Mesothelial cell of epicardium (in vitro differentiated cells): ENCODE measurements at places on chromosomes 13 and 19.

DNA sequence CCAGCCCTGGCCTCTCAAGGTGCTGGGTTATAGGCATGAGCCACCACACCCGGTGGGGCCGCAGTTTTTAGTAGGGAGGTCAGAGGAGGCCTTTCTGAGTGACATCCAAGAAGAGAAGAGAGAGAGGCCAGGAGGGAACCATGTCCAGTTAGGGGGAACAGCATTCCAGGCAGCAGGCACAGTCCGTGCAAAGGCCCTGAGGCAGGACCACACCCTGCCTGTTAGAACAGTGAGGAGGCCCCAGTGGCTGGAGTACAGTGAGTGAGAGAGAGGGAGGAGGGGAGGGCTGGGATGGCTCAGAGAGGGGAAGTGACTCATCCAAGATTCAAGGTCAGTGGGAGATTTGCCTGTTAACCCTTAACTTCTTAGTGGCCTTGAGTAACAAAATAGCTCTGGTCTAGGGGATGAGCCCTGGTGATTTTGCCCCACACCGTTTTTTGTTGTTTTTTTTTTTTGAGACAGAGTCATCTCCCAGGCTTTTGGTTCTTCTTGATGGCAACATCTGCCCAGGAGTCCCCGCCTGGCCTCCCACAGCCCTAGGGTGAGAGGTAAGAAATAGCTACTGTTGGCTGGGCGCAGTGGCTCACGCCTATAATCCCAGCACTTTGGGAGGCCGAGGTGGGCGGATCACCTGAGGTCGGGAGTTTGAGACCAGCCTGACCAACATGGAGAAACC lies 2.7 kb upstream of the PLIN3 start:
- DNase-seq: no peak

DNA sequence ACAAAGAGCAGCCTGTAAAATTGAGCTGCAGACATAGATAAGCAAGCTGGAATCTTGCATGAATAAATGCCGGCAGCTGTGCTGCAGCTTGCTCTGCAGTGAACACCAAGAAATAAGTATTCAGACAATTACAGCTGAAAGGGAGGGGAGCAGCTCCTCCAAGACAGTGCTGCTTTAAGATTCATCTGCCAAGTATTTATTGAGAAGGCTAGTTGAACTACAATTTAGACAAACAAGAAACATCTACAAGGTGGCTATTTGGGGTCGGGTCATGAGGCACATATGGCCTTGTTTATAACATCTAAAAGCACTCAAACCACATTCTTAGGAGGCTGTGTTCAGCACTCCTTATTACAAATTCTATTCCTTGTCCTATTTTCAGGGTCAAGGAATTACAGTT lies 34.9 kb downstream of the ZNF726 start:
- no peak for DNase-seq

GRCh38 chr13:38173403-38173802 lies 176.2 kb upstream of the UFM1 start:
- no peak for DNase-seq

- peak; percentile 69 for DNase-seq
These were observed 30.2 kb upstream of the EVI5L start for GRCh38 chr19:7799640-7800355.

DNA sequence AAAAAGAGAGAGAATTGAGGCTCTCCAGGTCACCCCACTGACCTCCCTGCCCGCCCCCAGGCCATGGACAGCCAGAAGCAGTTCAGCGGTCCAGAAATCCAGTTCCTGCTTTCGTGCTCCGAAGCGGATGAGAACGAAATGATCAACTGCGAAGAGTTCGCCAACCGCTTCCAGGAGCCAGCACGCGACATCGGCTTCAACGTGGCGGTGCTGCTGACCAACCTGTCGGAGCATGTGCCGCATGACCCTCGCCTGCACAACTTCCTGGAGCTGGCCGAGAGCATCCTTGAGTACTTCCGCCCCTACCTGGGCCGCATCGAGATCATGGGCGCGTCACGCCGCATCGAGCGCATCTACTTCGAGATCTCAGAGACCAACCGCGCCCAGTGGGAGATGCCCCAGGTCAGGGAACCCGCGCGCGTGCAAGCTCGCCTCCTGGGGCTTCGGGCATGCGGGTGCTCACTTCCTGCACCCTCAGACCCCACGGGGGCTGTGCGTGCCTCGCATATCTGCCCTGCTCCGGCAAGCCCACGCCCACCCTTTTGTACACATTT lies 56.6 kb downstream of the MAP4K1 start:
- DNase-seq: no peak

- peak; percentile 22 for DNase-seq
These were observed 231.0 kb upstream of the IRS2 start for GRCh38 chr13:110017379-110017778.

- DNase-seq: peak; percentile 100
These were observed at the start of the genes C19orf47 and PLD3 for GRCh38 chr19:40348125-40348913. C19orf47 (minus strand) TSS chr19:40348397; CDS start chr19:40341857, 6,540 bp downstream. PLD3 (plus strand) TSS chr19:40348695; CDS start chr19:40366484, 17,789 bp downstream.

DNA sequence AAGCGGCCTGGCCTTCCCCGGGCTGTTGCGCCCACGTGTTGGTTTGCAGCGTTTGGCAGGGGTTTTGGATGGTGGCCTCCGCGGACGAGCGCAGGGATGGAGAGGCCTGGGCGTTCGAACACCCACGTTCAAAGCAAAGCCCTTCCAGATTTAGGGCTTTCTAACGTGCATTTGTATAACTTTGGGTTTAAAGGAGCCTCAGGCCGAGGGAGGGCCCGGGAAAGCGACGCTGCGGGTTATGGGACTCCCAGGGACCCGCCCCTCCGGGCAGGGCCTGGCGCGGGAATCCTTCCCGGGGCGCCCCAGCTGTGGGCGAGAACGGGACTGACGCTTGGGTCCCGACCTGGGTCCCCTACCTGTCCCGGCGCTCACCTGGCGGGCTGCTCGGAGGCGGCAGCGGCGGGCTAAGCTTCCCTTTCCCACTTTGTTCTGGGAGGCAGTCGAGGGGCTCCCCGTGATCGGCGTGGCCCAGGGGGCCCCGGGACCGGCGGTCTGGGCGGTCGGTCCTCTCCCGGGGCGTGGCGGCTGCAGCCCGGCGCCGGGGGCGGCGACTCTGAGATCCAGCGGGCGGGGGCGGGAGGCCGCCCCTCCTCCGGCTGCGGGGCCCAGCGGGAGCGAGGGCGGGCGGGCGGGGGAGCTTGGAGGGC lies at the start of gene FBXO17:
Gene FBXO17 (minus strand): TSS at position 529 of the 647 bp plus-strand sequence. CDS start 25,423 bp downstream, outside the sequence.
- DNase-seq: peak; percentile 67

GRCh38 chr13:114151565-114152284 lies 19.3 kb upstream of the RASA3 start:
- no peak for DNase-seq

DNA sequence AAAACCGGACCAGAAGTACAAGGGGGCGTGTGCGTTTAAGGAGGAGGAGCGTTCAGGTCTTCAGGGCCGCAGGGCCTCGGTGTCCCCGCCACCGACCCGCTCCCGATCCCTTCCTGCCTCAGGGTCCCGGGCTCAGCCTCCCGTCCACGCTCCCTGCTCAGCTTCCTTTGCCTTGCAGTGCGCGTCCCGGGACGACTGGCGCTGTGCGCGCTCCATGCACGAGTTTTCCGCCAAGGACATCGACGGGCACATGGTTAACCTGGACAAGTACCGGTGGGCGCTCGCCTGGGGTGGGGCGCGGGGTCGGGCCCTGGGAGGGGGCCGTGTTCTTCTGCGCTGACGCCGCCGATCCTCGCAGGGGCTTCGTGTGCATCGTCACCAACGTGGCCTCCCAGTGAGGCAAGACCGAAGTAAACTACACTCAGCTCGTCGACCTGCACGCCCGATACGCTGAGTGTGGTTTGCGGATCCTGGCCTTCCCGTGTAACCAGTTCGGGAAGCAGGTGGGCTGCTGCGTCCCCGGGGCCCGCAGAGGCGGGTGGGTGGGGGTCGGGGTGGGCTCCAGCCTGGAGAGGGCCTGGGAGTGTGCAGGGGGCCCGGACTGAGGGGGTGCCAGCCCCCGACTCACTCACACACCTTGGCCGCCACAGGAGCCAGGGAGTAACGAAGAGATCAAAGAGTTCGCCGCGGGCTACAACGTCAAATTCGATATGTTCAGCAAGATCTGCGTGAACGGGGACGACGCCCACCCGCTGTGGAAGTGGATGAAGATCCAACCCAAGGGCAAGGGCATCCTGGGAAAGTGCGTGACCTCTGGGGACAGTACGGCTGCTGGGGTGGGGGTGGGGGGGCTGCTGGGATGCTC lies 1.4 kb downstream of the GPX4 start:
- peak; percentile 61 for DNase-seq

- DNase-seq: peak; percentile 54
These were observed 8.1 kb downstream of the TIMM29 start for GRCh38 chr19:10936661-10937084.

DNA sequence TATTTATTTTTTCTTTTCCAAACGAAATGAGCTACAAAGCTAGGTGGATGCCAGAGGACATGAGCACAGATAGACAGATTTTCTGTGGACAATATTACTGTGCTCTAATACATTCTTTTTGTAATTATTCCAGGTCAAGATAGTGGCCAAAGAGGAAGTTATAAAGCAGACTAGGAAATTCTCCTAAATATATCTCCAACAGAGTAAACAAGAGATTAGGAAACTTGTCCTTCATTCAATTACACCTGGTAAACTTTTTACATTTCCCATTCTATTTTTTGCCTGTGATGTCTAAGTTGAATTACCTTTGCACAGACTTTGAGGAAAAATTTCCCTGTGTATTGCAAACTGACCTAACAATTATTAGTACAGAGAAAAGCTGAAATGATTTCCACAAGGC lies 905.5 kb upstream of the PCDH20 start:
- no peak for DNase-seq

GRCh38 chr13:41064493-41064892 lies 3.2 kb downstream of the WBP4 start:
- no peak for DNase-seq
